Aorta (tissue), 5 donors: ENCODE measurements at places on chromosomes 2 and 18.

DNA sequence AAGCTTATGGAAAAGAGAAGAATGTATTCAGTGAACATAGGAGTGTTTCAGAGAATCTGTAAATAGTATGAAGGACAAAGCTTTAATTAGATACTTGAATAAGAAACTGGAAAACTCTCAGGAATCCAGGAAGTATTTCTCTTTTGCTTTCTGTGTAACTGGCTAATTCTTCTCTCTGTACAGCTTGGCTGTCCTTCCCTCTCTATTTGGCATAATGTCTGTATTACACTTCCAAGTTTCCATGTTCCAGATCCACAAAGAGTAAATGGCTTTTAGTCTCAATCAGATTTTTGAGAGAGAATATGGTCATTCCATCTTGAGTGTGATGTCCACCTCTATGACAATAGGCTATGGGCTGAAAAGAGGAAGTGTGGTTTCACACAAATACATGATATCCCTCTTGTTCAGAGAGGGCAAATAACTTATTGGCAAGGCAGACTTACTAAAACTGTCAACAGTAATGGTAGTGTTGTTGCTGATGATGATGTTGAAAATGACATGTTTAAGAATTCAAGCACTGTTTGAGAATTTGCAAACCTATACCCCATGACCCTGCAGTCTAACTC is 129.2 kb upstream of the ERBB4 start:
- no peaks in the 10 kb centered on the region for H3K4me1 ChIP-seq
- no peak overlapping the region for H3K4me3 ChIP-seq
- no peaks in the 10 kb centered on the region for H3K27me3 ChIP-seq
- H3K27ac ChIP-seq = no peak overlapping the region
- H3K36me3 ChIP-seq = no peaks in the 10 kb centered on the region

GRCh38 chr18:75297731-75298130 is 87.1 kb downstream of the TSHZ1 start:
- H3K27me3 ChIP-seq = no peaks in the 10 kb centered on the region
- no peaks in the 10 kb centered on the region for H3K4me1 ChIP-seq
- H3K4me3 ChIP-seq = no peak overlapping the region
- no peaks in the 10 kb centered on the region for H3K36me3 ChIP-seq
- no peak overlapping the region for H3K27ac ChIP-seq
- DNase-seq = no peak

- no peak for DNase-seq
- H3K27me3 ChIP-seq = no peaks in the 10 kb centered on the region
- H3K27ac ChIP-seq = peak overlapping the region; percentile 62
- H3K4me1 ChIP-seq = no peaks in the 10 kb centered on the region
- H3K36me3 ChIP-seq = no peaks in the 10 kb centered on the region
These were observed 87.1 kb downstream of the PXDN start for GRCh38 chr2:1656961-1657841.

DNA sequence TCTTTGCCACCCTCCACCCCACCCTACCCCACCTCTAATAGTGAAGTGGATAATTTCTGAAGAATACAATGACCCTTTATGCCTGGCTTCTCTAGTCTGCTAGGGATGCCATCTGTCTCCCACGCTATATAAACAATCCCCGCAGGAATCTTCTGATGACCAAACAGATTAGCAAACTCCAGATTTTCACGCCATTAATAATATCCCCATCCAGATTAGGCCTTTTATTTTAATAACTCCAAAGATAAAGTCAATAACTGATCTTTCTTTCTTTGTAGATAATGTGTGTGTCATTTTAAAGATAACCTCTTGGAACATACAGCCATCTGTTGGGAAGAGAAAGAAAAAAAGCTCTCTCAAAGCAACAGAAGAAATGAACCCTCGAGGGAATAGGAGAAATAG is 47.9 kb upstream of the CCDC150 start:
- DNase-seq = no peak
- H3K4me1 ChIP-seq = no peaks in the 10 kb centered on the region
- no peaks in the 10 kb centered on the region for H3K36me3 ChIP-seq
- no peak overlapping the region for H3K4me3 ChIP-seq

DNA sequence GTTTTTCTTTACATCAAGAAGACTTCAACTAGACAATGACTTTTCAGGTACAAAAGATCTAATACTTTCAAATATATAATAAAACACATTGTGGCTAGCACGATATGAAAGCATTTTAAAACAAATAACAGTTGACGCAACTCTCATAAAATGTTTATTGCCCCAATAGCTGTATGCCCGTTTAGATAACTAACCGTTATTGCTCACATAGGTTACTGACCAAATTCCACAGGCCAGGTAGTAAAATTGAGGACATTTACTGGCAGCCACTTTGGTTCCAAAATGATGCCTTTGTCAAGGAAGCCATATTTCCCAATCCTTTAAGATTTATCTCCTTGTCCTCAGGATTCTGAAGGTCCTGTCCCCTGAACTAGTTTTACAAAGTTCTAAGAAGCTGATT is 2.9 kb upstream of the REG1B start:
- H3K4me3 ChIP-seq = no peak overlapping the region
- H3K4me1 ChIP-seq = no peaks in the 10 kb centered on the region
- no peaks in the 10 kb centered on the region for H3K27me3 ChIP-seq
- H3K27ac ChIP-seq = no peak overlapping the region
- DNase-seq = no peak

- peak within 1 kb of the TSS; percentile 88 for H3K27ac ChIP-seq
- peaks cover 3% of the 10 kb centered on the region for H3K4me1 ChIP-seq
- DNase-seq = peak; percentile 87
- H3K4me3 ChIP-seq = peak within 1 kb of the TSS; percentile 87
- H3K27me3 ChIP-seq = no peaks in the 10 kb centered on the region
These were observed at the start of gene ATOH8 for GRCh38 chr2:85753525-85754312. Gene ATOH8, plus strand, starts transcription at chr2:85753991. Its CDS starts 199 bp downstream, at chr2:85754190.

DNA sequence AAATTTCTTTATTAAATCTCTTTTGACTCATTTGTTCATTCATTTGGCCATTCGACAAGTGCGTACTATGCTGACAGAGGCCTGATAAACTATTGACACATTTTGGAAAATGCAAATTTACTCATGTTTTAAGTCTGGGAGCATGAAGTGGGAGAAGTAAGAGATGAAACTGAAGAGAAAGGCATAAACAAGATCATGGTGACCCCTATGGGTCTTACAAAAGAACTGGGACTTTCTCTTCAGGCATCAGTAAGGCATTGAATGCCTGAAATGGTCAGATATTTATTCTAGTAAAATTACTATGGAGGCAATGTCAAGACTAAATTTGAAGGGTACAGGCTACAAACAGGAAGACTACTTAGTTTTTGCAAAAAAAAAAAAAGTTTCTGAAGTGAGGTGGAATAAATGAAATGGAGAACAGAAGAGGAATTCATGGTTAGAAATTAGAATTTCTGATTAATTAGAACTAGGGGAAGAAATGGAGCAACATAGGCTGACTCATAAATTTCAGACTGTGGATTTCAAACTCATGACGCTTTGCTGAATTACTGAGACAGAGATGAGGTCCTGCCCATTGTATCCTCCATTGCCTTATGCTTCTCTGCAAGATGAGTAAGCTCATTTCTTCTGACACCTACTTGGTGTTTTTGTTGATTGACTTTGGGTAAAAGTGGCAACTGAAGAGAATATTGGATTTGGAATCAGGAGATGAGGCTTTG is 32.7 kb downstream of the VSNL1 start:
- no peaks in the 10 kb centered on the region for H3K36me3 ChIP-seq
- H3K27me3 ChIP-seq = no peaks in the 10 kb centered on the region

DNA sequence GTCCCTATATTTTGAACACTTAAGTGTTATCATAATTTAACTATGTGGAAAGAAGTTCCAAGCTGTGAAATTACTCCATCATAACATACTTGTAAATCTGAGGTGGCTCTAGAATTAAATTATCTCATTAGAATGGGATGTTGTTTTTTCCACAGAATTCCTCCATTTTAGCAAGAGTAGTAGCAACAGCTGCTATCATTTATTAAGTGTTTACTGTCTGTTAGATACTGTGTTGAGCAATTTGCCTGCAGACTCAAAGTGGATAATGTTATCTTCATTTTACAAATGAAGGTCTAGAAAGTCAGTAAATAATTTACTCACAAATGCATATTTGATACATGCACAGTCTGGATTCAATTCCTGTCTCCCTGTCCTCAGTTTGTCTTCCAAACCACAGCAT is 504.8 kb upstream of the NRP2 start:
- H3K27ac ChIP-seq = no peak overlapping the region
- no peaks in the 10 kb centered on the region for H3K36me3 ChIP-seq
- no peak overlapping the region for H3K4me3 ChIP-seq
- peaks cover 2% of the 10 kb centered on the region for H3K4me1 ChIP-seq
- no peaks in the 10 kb centered on the region for H3K27me3 ChIP-seq

DNA sequence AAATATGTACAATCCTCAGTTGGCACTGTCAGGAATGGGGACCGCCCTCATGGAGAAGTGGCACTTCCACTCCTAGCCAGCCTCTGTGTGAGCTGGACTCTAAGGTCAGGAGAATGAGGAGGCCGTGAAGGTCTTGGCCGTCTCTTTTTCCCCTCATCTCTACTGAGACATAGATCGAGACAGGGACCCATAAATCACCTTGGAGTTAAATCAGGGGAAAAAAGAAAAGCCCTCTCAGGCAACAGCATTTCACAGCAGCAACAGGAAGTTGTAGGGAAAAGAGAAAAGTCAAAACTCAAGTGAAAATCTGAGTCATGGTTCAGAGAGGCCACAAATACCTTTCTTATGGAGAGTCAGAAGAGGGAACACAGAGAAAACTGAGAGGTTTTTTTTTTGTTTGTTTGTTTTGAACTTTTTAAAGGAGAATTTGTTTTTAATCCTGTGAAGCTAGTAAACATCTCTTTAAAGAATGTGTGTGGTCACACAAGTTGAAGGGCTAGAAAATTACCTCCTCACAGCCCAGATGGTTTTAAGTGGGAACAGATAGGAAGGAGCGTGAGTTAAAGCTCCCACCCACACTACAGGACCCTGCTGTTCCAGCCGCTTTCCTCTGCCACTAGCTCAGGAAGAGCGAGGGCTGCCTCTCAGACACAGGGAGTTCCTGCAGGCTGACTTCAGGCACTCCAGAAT is 30.6 kb upstream of the CYP1B1 start:
- H3K4me3 ChIP-seq = no peak overlapping the region
- H3K27me3 ChIP-seq = no peaks in the 10 kb centered on the region
- no peaks in the 10 kb centered on the region for H3K4me1 ChIP-seq
- DNase-seq = no peak
- no peaks in the 10 kb centered on the region for H3K36me3 ChIP-seq

DNA sequence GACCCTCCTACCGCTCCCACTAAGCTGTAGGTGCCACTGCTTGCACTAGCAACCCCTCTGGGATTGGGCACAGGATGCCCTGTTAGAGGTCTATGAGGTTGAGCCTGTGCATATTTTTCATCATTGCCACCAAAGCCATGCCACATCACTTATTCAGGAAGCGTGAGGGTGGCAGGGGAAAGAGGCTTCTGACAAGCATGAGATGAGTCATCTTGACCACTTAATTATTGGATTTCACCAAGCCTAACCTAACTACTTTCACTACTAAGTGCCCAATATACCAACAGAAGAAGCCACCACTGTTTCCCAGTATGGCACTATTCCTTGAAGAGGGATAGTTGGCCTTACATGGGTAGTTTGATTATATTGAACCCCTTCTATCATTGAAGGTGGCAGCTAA is 181.3 kb upstream of the EPHA4 start:
- H3K4me1 ChIP-seq = no peaks in the 10 kb centered on the region
- no peak overlapping the region for H3K4me3 ChIP-seq
- no peak overlapping the region for H3K27ac ChIP-seq
- no peaks in the 10 kb centered on the region for H3K27me3 ChIP-seq
- no peak for DNase-seq

GRCh38 chr18:11004294-11004693 is 145.1 kb downstream of the PIEZO2 start:
- DNase-seq = no peak
- no peaks in the 10 kb centered on the region for H3K36me3 ChIP-seq
- H3K4me1 ChIP-seq = no peaks in the 10 kb centered on the region
- H3K4me3 ChIP-seq = no peak overlapping the region
- H3K27ac ChIP-seq = no peak overlapping the region
- H3K27me3 ChIP-seq = no peaks in the 10 kb centered on the region

GRCh38 chr2:62595474-62595873 is 89.5 kb upstream of the TMEM17 start:
- no peak overlapping the region for H3K4me3 ChIP-seq
- H3K4me1 ChIP-seq = no peaks in the 10 kb centered on the region
- DNase-seq = no peak
- H3K36me3 ChIP-seq = no peaks in the 10 kb centered on the region
- H3K27ac ChIP-seq = no peak overlapping the region

GRCh38 chr2:19569300-19569791 is 210.9 kb upstream of the OSR1 start:
- H3K27me3 ChIP-seq = no peaks in the 10 kb centered on the region
- no peak for DNase-seq
- no peak overlapping the region for H3K4me3 ChIP-seq
- H3K36me3 ChIP-seq = no peaks in the 10 kb centered on the region
- peaks cover 1% of the 10 kb centered on the region for H3K4me1 ChIP-seq
- no peak overlapping the region for H3K27ac ChIP-seq

DNA sequence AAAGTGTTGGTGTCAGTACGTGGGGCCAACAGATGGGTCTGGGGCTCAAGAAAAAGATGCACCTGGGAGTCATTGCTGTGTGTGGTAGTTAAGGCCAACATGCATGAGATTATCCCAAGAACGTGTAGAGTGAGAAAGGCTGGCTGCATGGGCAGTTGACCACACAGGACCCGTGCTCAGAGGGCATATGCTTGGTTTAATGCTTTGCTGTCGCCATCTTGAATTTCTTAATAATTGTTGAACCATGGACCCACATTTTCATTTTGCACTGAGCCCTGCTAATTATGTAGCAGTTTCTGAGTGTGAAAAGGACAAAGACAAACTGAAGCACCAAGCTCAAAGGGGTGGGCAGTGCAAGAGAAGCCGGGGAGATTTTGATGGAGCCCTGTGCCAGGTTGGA is 148.1 kb downstream of the CYP26B1 start:
- H3K27ac ChIP-seq = no peak overlapping the region
- H3K27me3 ChIP-seq = no peaks in the 10 kb centered on the region

DNA sequence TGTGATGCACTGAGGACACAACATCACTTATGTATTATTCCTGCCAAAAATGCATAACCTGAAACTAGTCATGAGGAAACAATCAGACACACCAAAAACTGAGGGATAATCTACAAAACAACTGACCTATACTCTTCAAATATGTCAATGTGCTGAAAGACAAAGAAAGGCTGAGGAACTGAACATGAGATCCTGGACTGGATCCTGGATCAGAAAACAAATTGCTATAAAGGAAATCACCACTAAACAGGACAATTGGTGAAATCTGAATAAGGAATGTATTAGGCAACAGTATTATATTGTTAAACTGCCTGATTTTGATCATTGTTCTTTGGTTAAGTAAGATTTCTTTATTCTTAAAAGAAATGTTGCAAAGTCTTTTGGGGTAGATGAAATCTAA is 28.8 kb downstream of the CUL3 start:
- no peak overlapping the region for H3K27ac ChIP-seq
- H3K4me1 ChIP-seq = peaks cover 2% of the 10 kb centered on the region
